Naive thymus-derived CD8-positive, alpha-beta T cell (primary cell): ENCODE measurements at places on chromosomes 1 and 21.

DNA sequence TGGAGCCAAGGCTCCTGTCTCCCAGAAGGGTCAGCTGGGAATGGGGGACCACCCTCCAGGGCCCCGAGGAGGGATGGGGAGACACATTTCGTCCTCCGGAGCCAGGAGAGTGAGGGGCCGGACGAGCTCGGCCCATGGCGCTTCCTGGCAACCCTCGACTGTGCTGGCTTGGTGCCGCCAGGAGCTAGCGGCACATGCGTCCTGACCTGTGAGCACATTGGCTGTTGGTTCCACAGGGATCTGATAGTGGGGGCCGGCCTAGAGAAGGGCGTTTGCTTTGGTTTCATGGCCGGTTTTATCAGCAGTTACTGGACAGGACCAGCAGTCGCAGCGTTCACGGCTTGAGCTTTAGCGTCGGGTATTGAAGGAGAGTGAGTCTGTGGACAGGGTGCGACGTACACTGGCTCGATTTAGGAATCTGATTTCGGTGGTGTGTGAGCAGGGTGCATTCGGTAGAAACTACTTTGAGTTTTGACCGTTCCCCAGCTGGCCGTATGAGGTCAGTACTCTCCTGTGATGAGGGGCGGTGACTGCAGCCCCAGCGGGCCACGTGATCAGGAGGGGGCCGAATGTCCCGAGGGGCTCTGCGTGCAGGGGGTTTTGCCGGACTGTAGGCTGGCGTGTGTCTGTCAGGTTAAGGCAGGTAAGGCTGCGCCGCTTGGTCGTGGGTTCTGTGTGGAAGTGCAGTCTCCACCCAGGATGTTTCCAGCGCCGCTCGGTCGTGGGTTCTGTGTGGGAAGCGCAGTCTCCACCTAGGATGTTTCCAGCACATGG lies 18.7 kb downstream of the FAAP20 start:
- no peak for DNase-seq

DNA sequence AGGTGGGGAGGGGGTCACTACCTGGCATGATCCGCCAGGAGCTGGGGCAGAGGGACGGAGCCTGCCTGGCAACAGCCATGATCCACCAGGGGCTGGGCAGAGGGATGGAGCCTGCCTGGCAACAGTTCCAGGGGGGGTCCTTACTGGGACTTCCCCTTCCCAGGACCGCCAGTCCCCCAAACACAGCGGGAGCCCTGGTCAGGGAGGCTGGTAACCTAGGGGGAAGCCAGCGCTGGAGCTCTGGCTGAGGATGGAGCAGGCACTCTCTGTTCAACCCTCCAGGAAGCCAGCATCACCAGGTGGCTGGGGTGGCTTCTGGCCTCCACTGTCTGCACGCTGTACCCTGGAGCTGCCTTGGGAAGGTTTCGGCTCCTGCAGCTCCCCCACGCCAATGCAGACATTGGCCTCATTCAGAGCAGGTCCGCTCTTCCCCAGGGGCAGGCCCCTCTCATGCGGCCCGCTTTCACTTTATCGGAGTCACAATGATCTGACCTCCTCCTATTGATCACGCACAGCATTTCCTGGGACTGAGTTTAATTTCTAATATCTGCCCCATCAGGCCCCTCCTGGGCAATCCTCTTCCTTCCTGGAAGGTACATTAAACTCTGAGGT lies 68.4 kb upstream of the ABCG1 start:
- DNase-seq: no peak

DNA sequence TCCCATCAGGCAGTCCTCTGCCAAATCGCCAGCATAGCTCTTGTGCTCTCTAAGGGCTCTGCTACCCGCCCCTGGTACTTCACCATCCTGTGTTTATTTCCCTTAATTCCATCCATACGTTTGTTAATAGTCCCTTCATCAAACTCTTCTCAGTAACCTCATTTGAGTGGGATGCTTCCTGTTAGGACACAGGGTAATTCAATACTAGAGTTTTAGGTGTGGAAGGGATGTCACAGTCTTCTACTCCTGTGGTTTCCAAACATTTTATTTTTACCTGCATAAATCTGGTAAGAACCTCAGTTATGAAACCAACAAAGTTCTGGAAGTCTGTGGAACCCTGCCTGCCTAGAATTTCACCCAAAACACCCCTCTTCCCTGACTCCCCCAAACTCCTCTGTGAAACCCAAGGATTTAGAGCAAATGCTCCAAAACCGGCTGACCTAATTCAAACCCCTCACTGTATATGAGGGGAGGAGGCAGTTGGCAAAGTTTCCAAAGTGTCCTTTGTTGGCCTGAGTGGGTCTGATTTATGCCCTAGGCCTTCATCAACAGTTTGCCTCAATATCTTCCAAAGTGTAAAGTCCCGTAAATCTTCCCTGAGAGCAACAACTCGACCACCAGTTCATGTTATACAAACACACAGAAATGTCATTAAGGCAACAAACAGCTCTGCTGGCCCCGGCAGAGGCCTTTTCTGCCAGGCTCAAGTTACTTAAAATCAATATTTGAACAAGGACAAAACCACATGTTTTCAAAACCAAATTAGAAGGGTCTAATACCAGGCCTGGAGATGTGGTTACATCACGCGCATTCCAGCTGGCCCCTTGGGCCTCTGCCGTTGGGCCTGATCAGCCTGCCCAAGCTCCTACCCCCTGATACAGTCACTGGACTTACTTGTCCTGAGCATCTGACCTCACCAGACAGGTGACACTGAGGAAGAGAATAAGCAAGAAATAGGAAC lies 82.4 kb upstream of the FGGY start:
- no peak for DNase-seq

DNA sequence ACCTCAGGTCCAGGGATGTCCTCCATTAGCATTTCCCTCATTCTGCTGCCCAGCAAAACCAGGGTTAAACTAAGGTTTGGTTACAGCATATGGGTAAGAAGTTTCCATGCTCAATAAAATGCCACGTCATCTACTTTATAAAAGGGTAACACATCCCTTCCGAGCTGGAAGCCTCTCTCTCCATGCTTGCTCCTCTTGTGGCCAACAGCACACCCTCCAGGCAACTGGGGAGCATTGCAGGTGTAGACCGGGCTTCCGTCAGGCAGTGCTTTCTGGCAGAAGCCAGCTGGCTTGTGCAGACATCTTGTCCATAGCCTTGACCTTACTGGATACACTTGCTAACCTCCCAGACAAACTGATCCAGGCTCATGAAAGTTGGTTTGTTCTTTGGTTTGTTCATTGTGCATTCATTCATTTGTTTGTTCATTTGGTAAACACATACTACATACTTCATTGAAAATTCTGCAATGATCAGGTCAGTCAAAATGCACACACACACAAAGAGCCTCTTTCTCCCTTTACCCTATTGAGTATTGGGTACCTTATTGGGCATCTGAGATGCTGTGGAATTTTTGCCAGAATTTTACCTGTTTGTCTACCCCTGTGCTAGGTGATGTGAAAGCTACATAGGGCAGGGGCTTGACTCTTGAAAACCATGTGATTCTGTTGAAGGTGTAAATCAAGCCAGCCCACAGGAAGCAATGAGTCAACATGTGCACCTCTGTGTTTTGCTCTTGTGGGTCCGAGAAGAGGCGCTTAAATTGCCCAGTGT lies 422.8 kb downstream of the CAMTA1 start:
- no peak for DNase-seq

DNA sequence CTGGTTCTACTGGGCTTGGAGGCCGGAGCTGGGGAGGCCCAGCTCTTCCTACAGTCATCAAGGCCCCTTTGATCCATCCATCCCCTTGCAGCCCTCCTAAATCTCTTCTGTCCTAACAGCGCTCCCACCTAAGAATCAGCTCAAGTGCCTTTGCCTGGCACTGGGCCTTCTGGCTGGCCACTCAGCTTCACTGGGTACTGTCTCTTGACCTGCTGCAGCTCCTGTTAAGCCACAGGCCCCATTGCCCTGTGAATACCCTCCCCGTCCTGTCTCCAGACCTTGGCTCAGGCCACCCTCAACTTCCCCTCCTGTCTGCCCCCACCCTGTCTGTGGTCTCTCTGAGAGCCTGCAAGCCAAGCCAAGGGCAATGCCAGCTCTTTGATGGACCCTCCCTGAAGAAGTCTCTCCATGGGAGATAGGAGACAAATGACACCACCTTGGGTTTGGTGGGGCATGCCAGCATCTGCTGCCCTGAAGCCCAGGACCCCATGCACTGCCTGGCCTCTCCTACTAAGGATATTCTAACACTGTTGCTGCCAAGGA lies 27.3 kb downstream of the FAM151A start:
- DNase-seq: no peak

DNA sequence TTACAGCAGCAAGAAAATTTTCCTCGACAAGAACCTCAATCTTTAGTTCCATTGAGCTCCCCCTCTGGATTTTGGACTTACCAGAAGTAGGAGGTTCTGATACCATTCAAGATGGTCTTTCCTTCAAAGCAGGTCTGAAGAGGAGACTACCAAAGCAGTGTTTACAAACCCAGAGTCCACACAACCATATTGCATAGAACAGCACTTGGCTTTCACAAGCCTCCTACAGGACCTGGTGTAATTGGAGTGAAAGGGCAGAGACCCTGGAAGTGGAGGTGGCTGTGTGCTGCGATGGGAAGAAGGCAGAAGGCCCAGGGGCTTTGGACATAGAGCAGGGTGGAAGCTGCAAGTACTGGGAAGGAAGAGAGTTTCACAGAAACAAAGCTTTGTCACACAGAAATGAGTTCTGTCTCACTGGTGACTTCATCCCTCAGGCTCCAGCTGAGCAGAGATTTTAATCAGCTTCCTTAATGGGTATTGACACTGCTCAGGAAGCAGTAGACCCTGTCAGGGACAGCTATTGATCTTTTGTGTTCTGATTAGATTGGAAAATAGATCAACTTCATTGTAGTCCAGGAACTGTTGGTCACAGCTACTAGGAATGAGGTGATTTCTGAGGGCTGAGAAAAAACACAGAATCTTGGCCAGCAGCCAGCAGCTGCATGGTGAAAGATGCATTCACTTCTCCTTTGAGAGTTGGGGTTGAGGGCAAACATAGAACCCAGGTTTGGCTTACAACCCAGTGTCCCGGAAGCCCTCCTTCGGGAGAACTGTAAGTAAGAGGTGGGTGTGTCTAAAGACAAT lies 124.0 kb downstream of the SYT2 start:
- DNase-seq: no peak

GRCh38 chr1:156839426-156840109 lies 19.3 kb downstream of the INSRR start:
- no peak for DNase-seq

DNA sequence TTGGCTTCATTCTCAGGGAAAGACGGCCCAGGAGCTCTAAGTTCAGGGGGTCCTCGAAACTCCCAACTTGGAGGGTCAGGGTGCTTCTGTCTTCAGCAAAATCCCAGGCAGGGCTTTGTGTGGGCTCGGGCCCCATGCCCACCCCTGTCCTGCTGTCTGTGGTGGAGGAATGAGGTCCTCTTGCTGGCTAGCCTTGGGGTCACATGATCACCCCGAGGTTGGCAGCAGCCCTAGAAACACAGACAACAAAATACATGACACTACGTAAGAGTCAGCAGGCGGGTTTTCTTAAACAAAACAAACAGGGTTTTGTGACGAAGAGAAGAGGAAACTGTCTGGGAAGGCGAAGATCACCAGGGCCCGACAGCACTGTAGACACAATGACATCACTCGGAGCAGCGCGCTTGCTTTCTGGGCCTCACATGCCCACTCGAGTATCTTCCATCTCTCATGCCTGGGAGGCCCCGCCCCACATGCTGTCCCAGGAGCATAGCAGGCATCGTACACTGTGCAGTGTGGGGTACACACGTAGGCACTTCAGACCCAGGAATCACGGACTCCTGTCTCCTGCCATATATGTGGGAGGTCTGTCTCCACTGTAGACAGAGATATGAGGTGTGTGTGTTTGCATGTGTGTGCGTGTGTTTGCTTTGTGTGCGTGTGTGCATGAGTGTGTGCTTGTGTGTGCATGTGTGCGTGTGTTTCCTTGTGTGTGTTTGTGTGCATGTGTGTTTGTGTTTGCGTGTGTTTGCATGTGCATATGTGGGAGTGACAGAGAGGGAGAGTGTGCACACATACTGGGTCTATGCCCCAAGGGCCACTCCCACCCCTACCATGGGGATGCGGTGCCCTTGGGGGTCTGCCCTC lies 94.7 kb downstream of the SIK1 start:
- DNase-seq: no peak

GRCh38 chr1:173925306-173926242 lies 8.4 kb upstream of the SERPINC1 start:
- DNase-seq: no peak

- no peak for DNase-seq
These were observed 45.5 kb downstream of the TRABD2B start for GRCh38 chr1:47951545-47952235.

DNA sequence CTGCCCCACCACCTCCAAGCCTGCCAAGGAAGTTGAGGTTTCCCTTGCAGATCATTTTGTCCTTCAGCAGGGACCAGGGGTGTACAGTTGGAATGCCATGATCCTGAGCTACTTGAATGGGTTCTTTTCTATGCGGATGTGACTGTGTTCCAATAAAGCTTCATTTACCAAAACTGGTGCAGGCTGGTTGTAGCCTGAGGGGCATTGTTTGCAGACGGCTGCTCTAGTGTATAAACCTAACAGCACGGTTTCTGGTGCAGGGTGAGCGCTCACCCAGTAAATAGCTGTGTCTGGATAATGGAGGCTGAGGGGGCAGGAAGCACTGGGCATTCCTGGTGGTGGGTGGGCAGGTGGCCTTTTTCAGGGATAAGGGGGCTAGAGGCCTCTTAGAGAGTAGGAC lies 72.7 kb upstream of the ACTL8 start:
- DNase-seq: no peak

- no peak for DNase-seq
These were observed 495 bp downstream of the PI4KB start for GRCh38 chr1:151326619-151327222.

- no peak for DNase-seq
These were observed 24.2 kb upstream of the CTPS1 start for GRCh38 chr1:40955266-40955665.

- no peak for DNase-seq
These were observed 470.4 kb upstream of the USP24 start for GRCh38 chr1:55685560-55685959.

- DNase-seq: peak; percentile 93
These were observed 20.8 kb upstream of the MACF1 start for GRCh38 chr1:39183503-39184353.

DNA sequence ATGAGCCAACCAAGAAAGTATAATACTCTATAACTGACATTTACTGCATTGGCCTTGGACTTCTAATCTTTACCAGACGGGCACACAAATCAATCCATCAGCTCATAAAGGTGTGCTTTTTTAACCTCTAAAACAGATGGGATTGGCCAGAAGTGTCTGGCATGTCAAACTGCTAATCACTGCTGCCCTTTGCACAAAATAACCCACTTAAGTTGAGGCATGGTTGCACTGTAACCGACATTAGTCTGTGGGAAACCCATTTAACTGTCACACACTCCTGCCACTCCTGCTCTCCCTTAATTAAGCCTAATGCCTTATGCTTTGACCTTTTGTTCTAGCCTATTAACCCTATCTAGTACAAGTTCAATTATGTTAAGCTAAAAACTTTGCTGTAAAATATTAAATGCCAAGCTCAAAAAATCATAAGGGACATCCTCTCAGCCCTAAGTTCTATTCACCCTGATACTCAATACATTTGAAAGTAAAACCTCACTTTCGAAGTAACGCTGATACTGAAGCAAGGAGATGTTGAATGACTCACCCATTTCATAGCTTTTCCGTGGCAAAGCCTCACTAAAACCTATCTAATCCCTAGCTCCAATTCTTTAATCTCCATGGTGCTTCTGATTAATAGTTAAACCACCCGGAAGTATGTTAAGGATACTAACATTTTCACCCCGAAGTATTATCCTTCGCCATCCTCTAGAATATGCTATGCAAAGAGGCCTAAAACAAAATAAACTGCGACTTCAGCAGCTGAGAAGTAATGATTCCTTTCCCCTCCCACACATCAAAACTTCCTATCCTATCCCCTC lies 12.9 kb downstream of the NRIP1 start:
- no peak for DNase-seq
